ENCODE measurements at places on chromosomes 7 and 10.
A peak's percentile ranks its signal among the peaks of the same experiment; 100 is the strongest.

DNA sequence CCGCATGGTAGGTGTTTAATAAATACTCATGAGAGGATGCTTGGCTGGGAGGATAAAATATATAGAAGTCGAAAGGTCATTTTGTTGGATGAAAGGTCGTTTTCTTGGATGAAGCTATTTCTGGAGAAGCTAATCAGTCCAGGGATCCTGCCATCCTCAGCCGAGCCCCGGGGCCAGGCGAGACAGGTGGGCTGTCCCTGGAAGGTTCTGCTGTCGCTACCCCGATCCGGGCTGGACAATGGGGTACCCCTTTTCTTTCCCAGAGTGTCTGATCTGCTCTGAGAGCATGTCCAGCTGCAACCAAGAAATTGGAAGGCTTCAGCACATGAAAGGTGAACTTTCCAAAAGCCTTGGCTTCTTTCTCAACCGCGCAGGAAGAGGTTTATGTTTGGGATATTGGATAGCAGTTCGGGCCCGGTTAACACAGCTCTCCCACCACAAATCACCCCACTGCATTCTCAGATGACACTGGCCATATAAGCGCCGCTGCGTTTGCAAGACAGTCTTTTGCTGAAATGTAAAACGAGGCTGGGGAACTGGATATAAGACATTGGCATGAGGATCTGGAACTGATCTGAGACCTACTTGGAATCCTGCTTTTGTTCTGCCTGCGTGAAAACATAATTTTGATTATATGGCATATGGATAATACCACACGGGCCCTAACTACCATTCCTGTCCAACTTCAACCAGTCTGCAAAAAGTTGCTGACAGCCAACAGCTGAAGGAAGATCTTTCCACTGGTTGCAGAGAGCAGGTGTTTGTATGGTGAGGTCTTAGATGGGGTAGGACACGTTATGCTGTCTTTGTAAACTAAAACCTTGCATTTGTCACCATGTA is 31.2 kb upstream of the MSRB2 start:
- no peak for DNase-seq

DNA sequence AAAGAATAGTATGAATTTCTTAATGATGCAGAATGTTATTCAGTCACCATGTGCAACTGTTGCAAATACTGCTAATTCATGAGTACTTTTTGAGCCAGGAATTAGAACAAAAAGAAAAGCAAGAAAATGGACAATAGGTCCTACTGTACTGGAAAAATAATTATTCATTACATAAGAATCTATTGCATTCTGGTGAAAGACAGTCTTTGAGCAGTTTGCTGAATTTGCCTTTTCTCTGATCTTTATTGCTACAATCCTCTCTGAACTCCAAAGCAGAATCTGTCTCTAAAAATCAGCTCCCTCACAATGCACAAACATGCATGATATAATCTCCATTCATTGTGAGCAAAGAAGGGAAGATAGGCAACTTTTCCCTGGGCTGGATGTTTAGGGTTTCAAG is 12.8 kb downstream of the IFIT2 start:
- DNase-seq, result no peak

- DNase-seq, result no peak
Observed at GRCh38 chr7:91945476-91945875, 4.8 kb downstream of the AKAP9 start.

- no peak for DNase-seq
Observed at GRCh38 chr7:37971491-37971890, 51.1 kb downstream of the EPDR1 start.

DNA sequence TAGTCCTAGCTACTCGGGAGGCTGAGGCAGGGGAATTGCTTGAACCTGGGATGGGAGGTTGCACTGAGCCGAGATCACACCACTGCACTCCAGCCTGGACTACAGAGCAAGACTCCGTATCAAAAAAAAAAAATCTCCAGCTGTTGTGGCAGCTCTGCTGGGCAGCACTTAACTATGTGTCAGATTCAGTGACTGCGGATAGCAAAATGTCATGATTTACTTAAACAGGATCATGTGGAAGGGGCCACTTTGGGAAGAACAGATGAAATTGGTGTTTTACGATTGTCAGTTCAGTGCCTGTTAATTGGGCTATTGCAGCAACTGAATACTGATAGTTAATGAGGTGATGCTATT is 15.3 kb downstream of the OGDH start:
- DNase-seq, result no peak

DNA sequence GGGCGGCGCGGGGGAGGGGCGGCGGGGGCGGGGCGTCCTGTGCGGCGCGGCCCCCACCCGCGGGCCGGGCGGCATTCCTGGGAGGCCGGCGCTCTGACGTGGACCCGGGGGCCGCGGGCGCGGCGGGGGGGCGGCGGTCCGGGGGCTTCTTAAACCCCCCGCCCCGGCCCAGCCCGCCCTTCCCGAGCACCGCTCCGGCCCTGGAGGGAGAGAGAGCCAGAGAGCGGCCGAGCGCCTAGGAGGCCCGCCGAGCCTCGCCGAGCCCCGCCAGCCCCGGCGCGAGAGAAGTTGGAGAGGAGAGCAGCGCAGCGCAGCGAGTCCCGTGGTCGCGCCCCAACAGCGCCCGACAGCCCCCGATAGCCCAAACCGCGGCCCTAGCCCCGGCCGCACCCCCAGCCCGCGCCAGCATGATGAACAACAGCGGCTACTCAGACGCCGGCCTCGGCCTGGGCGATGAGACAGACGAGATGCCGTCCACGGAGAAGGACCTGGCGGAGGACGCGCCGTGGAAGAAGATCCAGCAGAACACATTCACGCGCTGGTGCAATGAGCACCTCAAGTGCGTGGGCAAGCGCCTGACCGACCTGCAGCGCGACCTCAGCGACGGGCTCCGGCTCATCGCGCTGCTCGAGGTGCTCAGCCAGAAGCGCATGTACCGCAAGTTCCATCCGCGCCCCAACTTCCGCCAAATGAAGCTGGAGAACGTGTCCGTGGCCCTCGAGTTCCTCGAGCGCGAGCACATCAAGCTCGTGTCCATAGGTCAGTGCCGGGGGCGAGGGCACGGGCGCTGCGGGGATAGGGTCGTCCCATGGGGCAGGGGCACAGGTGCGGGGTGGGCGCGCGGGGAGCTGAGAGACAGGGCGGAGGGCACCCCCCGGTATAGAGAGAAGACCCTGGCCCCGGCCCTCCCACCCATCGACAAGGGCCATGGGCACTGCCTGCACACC is at the start of gene FLNC:
Gene FLNC, plus strand, starts transcription at position 176 of the 947 bp plus-strand sequence. Its CDS starts 232 bp downstream, at position 408.
- DNase-seq, result peak; percentile 31

- no peak for DNase-seq
Observed at GRCh38 chr7:133873187-133873586, 254.0 kb upstream of the LRGUK start.
